ENCODE measurements at places on chromosomes 3 and 15.

DNA sequence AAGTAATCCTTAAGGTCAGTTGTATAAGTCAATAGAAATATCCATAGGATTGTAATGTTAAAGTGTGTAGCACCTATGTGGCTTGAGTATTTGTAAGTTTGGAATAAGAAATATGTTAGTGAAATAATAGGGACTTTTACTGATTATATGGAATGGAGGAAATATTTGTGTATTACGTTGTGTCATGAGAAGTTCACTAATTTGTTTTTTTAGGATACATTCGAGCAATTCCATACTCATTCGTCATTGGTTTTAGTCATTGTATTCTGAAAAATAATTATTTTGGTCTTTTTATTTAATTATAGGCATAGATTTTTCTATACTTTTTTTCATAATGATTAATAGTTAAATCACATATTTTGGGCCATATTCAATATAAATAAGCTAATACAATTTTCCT is 21.0 kb downstream of the MBNL1 start:
- no peak for DNase-seq

DNA sequence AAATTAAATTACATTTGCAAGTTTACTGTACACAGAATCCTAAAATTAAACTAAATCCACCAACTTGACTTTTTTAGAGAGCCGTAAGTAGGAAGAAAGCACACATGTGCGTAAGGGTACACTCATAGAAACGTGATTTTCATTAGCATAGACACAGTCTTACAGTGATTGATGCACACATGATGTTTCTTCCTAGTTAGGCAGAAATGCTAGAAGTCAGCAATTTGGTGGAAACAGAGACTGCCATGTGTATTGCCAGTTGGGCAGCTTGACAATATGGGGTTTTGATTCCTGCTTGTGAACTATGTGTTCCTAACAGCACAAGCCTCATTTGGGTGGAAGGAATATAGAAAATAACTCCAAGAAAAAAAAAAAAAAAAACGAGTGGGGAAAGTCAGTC is 878.5 kb downstream of the ROBO1 start:
- DNase-seq = no peak

DNA sequence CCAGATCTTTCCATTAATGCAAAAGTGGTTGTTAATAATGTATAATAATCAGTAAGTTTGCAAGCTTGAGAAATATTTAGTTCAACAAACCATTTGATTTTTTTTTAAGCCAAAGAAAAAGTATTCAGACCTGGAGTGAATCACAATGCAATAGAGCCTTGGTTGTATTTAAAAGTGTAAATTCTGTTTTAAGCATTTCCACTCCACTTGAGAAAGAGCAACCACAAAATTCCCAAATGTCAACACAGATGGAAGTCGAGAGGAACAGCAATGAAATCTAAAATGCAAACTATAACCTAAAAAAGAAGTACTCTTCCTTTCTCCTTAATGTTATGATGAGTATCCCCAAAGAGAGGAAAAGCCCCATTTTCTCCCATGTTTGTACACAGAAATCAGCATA is 20.2 kb downstream of the GBE1 start:
- no peak for DNase-seq

GRCh38 chr3:16820485-16820884 is 64.3 kb upstream of the PLCL2 start:
- DNase-seq = no peak

DNA sequence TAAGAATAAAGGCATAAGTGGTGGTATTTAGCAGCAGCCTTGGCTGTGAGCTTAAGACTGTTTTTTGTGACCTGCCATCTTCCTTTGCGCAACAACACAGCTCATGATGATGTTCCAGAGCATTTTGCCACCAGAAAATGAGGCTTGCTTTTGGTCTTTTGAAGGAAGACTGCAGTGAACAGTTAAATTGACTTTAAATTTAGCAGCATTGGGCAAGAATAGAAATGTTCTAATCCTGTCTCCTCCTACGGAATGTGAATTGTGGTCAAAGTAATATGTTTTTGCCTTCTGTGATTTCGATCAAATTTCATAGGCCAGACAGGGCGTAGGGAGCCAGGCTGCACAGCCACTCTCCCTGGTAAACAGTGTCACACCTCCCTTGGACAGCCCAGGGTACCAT is 460.7 kb upstream of the RASGRP1 start:
- no peak for DNase-seq

GRCh38 chr15:64288999-64289398 is 67.0 kb downstream of the CSNK1G1 start:
- DNase-seq = no peak

DNA sequence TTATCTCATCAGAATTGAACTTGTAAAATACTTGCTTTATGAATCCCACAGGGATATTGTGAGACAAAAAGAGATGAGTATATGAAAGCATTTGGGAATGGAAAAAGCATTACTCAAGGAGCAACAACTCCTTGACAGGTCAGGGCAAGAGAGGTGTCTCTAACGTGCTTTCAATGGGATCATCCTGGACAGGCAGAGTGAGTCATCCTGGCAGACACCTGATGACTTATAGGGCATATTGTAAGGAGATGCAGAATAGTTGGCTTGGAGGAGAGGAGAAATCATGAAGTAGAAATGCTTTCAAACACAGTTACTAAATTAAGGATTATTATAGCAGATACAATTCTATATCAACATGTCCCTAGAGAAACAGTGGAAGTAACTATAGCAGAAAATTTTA is 71.9 kb upstream of the THSD4 start:
- DNase-seq = no peak

GRCh38 chr15:98884894-98885293 is 122.7 kb downstream of the PGPEP1L start:
- DNase-seq = no peak
